ENCODE measurements at places on chromosomes 3 and 15.

GRCh38 chr3:135887220-135887619 is 78.3 kb upstream of the PPP2R3A start:
- DNase-seq = no peak

DNA sequence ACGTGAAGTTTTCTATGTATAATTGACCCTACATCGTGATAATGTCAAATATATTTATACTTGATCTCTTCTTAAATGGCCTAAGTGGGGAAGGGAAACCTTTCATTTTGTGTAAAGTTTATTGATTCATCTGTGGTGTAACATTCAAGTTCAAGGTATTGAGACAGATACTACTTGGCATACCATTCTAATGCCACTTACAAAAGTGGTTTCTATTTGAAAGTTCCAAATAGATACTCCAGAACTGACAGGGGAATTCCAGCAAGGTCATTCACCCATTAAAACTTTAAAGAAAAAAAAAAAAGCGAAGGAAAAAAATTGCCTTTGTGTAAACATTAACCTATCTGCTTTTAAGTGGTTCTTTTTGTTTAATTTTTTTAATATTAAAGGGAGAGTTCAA is 45.3 kb upstream of the MAP3K13 start:
- DNase-seq = no peak

GRCh38 chr3:152328841-152329240 is 60.1 kb downstream of the MBNL1 start:
- no peak for DNase-seq

DNA sequence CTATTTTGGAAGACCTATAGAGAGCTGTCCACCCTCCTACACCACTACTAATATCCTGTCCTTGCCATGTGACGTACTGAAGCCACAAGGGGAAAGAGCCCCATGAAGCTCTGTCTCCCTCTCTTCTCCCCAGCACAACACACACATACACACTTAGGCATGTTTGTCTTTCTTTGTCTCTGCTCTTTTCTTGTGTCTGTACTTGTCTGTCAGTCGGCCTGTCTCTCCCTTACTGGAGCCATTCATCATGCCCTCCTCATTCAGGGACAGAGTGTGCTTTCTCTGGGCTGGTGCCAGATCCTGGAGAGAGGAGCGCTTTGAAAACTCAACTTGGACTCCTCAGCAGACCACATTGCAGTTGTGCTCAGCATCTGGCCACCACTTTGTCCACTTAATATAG is 47.6 kb downstream of the PSMD6 start:
- DNase-seq = no peak

- no peak for DNase-seq
Measured at GRCh38 chr3:55622733-55623132, 135.6 kb upstream of the WNT5A start.

DNA sequence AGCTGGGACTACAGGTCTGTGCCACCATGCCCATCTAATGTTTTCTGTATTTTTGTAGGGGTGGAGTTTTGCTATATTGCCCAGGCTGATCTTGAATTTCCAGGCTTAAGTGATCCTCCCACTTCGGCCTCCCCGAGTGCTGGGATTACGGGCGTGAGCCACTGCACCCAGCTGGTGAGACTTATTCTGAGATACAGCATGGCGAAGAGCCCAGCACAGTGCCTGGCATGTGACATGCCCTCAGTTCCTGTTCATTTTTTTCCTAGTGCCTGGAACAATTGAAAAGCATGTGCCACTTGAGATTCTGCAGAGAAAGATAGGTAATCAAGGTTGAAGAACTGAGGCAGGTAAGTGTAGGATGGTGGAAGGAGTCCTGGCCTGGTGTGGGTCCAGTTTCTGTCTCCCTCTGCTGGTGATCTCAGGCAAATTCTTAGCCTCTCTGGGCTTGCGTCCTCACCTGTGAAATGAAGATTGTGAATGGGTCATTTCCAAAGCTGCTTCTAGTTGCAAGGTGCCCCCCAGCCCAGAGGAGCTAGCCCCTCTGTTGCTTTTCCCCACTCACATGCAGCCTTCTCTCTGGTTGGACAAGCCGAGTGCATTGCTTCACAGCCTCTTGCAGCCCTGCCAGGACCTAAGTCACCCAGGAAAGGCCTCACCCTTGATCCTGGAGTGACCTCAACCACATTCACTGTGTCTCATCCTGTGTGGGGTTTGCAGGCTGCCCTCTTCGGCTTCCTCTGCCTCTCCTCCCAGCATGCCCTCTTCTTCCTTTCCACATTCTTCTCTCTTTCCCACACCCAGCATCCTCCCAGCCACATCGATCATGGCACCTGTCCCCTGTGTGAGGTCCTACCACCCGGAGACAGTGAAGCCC is 4.3 kb upstream of the RHCG start:
- DNase-seq = no peak

DNA sequence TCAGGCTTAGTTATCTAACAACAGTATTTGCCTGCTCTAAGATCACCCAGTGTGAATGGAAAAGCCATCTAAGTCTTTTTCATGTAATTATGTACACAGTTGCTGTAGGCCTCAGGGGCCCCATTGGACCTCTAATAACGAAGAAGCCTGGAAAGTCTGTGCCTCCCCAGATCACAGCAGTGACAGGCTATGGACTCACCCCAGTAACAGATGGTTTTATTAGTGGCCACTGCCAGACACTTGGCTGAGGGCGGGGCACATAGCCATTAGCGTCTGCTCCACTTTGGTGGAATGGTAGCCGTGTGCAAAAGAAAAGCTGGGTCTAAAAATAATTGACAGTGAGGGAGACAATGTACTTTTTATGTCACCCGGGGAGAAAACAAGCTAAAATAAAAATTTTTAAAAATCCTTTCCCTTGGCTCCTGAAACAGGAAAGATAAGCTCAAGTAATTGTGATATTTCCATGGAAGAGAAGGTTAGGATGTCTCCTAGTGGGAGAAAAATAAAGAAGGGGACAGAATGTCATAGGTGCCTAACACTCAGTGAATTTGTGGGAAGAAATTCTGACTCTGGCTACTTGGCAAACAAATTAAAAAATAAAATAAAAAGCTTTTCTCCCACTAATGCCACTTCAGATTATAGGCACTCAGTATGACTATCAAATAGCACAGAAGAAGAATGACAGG is 44.3 kb upstream of the ZNF385D start:
- DNase-seq = no peak

- no peak for DNase-seq
Measured at GRCh38 chr3:129575997-129576384, 30.5 kb downstream of the PLXND1 start.

- DNase-seq = no peak
Measured at GRCh38 chr15:52787549-52788098, 2.5 kb downstream of the ONECUT1 start.

DNA sequence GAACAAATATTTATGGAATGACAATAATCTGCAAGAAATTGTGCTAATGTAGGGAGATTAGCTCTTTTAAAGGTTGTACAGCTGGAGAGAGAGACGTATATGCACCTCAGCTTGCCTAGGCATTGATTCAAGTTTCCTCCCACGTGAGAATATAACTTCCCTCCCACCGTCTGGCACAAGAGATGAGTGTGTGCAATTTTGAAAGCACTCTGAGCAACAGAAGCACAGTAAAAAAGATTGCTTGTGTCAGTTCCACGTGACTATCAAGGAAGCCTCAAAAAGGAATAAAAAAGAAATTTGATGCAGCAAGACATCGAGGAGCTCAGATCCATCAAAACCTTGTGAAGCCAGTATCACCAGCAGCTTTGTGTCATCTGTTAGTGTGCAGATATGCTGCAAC is 435.3 kb downstream of the TUSC7 start:
- no peak for DNase-seq

- DNase-seq = no peak
Measured at GRCh38 chr3:41346698-41347270, 147.5 kb downstream of the CTNNB1 start.

- DNase-seq = no peak
Measured at GRCh38 chr15:74789741-74790079, 7.8 kb downstream of the CSK start.

DNA sequence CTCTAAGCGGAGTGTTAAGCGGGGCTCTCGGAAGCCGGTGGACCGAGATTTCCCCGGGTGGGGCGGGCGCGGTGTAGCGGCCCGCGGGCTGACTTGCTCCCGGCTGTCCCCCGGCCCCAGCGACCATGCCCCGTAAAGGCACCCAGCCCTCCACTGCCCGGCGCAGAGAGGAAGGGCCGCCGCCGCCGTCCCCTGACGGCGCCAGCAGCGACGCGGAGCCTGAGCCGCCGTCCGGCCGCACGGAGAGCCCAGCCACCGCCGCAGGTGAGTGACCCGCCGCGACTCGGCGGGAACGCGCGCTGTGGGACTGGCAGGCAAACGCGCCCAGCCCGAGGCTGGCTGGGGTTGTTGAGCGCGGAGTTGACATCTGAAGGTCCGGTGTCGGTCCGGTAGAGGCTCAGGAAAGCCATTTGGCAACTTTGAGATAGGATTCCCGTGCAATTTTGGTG is 1.3 kb downstream of the SMC4 start:
- peak; percentile 6 for DNase-seq
